ENCODE measurements at places on chromosomes 13 and 19. TPM values are rescaled to one million over a fixed set of nuclear protein-coding genes. Genes with fewer than 3 reads are reported as not detected.

DNA sequence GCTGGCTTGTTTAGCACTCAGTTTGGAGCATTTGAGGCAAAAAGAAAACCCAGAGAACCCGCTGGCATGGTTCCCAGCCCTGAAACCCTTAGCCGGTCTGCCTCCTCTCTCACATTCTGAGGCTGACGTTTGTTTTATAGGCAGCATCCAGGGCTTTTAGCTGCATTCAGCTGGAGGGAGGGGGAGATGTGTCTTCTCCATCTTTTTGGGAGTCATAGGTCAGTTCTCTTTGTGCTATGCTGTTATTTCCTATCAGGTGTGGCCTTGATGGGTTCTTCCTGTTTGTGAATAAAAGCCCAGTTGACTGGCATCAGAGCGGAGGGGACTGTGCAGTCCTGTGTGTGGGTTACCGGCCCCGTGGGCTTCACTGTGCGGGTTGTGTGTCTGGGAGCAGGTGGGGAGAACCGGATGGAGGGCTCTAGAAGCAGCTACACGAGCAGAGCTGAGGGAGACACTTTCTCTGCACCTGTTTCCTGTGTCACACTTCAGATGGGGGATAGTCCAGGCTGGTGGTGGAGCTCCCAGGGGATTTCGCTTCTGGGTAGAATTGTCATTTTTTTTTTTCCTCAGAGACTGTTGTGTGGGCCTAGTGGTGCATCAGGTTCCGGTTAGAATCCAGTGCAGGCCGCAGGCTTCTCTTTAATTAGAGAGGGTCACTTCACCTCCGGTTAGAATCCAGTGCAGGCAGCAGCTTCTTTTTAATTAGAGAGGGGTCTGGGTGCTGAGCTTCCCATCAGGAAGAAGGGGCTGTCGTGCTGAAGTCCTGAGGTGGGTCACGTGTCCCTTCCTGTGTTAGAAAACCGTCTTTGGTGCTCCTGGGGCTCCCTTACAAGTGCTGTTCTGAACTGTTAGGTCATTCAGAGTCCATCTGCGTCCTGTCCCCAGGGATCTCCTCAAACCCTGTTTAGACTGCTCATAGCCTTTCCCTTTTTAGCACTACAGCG, 69.6 kb downstream of the ARHGEF7 start:
- DNase-seq, result no peak

GRCh38 chr19:56837004-56837403, 3.5 kb downstream of the PEG3 start:
- DNase-seq, result peak; percentile 14

DNA sequence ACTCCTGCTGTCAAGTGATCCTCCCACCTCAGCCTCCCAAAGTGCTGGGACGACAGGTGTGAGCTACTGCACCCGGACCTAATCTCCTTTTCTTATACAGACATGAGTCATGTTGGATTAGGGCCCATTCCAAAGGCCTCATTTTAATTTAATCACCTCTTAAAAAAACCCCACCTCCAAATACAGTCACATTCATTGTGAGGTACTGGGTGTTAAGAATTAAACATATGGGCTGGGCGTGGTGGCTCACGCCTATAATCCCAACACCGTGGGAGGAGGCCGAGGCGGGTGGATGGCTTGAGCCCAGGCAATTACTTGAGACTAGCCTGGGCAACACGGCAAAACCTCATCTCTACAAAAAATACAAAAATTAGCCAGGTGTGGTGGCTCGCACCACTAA, 46.6 kb downstream of the PIN1 start:
- no peak for DNase-seq

DNA sequence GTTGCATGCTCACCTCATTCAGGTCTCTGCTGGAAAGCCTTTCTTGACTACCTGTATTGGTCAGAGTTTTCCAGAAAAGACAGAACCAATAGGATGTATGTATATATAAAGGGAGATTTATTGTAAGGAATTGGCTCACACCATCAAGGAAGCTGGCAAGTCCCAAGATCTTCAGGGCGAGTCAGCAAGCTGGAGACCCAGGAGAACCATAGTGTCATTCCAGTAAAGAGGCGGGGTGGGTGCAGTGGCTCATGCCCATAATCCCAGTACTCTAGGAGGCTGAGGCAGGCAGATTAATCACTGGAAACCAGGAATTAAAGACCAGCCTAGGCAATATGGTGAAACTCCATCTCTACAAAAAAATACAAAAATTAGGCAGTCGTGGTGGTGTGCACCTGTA, 30.4 kb upstream of the FARP1 start:
- no peak for DNase-seq

DNA sequence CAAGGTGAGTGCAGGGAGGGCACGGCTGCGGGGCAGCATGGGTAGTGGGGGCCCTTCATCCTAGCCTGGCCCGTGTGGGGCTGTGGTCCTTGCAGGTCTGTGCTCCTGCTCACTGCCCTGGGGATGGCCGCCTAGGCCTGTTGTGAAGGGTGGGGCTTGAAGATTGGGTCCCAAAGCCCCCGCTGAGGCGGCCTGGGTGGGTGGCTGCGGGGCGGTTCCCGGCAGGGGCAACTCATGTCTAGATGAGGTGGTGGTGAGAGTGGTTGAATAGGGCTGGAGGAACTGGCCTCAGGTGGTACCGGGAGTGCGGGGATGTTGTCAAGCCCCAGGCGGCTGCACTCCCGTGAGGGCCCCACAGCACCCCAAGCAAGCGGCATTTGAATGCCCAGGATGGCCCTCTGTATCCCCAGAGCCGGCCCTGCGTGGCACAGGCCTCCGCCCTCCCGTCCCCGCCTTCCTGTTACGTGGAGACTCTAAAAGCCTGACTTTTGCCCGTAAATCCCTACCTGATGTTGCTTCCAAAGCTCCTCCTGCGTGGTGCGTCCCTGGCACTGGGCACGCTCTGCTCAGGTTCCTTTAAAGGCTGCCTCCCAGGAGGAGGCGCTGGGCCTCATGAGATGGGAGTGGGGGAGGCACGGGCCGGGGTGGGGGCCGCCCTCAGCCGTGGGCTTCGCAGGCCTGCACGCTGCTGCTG, 15.0 kb downstream of the SPPL2B start:
- no peak for DNase-seq

DNA sequence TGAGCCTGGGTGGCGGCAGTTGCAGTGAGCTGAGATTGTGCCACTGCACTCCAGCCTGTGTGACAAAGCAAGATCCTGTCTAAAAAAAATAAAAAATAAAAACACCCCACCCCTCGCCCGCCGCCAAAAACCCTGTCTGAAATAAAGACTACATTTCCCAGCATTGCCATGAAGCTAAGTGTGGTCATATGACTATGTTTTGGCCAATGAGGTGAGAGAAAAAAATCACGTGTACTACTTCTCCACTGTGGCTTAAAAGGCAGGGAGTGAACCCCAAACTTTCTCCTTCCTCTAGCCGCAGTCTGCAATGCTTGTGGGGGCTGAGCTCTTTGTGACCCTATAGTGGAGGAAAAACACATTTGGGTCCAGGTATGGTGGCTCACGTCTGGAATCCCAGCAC, 54.9 kb downstream of the COLGALT1 start:
- no peak for DNase-seq

DNA sequence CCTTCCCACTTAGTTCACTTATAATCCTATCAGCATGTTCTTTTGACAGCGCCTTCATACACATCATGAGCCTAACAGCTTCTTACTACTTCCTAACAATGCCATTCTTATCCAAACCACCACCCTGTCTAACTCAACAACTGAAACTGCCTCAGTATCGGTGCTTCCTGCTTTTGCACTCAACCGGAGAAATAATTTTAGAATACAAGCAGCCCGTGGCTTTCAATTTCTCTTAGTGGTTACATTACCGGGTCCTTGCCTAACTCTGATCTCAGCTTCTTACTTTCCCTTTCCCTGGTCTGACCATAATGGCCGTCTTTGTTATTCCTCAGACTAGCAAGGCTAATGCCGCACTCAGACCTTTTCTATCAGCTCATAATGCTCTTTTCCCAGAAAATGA, 17.0 kb downstream of the ZFP82 start:
- DNase-seq, result no peak

GRCh38 chr13:98972627-98973026, 5.2 kb downstream of the DOCK9 start:
- DNase-seq, result no peak

DNA sequence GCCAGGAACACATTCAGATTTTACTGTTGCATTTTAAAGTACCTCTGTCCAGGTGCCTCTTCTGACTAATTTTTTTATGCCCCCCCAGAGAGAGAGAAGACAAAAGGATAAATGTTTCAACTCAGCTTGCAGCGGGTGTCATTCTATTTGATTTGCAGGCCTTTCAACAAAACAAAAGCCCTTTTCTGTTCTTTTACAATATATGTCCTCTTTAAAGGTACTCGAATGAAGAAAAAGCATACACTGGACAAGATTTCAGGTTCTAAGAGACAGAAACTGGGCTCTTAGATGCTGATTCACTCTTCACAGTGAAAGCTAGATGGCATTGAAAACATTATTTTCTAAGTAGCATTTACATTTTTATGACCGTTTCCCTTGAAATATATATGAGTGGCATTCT, 2.9 kb upstream of the FRY start:
- no peak for DNase-seq

The VSTM2B gene
- total RNA-seq, result 8.7 TPM

The CEACAM16 gene
- total RNA-seq, result not detected

The SMIM44 gene
- total RNA-seq, result not detected

The CCDC194 gene
- not detected for total RNA-seq

The CADM4 gene
- 2.2 TPM for total RNA-seq

All from H4 (cell line).